ENCODE measurements at places on chromosomes 2 and 18.

GRCh38 chr2:163253621-163254285 is 415.2 kb upstream of the KCNH7 start:
- DNase-seq, result no peak

- no peak for DNase-seq
These were observed 49.8 kb downstream of the PARD6G start for GRCh38 chr18:80197528-80197927.

GRCh38 chr18:31223371-31223770 is 60.7 kb upstream of the DSC1 start:
- DNase-seq, result no peak

- DNase-seq, result no peak
These were observed 102.2 kb downstream of the OSBPL6 start for GRCh38 chr2:178296394-178297090.

DNA sequence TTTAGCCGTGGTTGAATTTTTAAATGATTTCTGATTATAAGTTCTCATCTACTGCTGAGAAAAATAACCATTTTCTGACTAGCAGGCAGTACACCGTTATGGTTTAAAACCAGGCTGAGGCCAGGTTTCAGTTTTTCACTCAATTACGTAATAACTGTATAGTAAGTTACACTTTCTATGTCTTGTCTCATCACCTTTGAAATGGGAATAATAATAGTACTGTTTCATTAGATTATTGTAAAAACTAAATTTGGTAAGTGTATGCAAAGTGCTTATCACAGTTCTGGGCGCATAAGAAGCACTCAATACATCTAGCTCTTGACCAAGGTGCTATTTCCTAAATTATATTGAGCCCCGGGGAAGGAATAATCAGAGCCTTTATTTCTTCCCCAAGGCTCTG is 76.8 kb downstream of the LIMS1 start:
- no peak for DNase-seq

GRCh38 chr18:49344096-49344495 is 116.3 kb downstream of the DYM start:
- no peak for DNase-seq

Measured in activated gamma-delta T cell treated with anti-CD3 and anti-CD28 coated beads, Interleukin-2, amount 50 U/mL, for 16 hours (primary cell).